ENCODE measurements at places on chromosomes 5 and 9.

GRCh38 chr5:98301547-98301946, 471.9 kb upstream of the RGMB start:
- no peak for DNase-seq

- DNase-seq: no peak
Observed at GRCh38 chr5:134043793-134044792, 39.3 kb upstream of the VDAC1 start.

DNA sequence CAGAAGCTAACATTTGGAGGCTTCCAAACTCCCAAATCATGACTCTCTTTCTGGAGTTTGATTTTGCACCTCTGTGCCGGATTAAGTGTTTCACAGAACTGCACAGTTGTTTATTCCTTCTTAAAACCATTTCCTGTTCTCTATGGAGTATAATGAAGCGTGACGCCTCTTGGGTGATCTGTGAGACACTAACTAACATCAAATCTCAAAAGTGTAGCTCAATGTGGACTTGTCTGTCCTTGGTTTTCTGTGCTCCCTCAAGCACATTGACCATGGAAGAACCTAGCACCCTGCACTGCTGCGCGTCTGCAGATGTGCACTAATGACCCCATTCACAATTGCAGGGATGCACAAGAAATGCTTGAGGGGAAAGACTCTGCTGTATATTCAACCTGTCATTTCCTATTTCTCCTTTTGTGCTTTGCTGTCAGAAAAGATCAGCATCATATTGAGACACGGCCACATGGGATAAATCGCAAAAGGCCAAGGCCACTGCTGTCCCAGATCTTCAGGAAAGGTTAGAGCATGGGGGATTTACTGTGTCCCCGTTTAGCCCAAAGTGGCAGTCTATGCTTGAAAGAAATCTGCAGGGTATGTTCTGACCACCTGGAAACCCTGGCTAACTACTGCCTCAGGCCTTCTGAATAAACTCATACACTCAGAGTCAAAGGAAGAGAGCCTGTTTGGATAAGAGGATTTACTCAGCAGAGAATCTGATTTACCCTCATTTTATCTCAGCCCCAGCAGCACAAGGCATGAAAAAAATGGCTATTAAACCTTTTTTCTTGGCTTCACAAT, 109.6 kb downstream of the BAAT start:
- DNase-seq: no peak

DNA sequence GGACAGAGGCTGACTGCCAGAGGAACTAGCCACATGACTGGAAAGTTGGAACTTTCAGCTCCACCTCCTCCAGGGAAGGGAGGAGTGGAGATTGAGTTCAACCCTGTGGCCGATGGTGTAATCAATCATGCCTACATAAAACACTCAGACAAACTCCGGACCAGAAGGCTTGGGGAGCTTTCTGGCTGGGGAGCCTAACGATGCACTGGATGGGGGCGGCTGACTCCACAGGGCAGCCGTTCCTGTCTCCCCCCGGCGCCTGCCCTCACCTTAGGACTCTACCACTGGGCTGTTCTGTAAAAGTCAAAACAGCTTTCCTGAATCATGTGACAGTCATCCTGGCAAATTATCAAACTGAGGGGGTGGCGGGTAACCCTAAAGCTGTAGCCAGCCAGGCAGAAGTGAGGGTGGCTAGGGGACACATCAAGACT, 58.0 kb downstream of the GOLM1 start:
- no peak for DNase-seq

DNA sequence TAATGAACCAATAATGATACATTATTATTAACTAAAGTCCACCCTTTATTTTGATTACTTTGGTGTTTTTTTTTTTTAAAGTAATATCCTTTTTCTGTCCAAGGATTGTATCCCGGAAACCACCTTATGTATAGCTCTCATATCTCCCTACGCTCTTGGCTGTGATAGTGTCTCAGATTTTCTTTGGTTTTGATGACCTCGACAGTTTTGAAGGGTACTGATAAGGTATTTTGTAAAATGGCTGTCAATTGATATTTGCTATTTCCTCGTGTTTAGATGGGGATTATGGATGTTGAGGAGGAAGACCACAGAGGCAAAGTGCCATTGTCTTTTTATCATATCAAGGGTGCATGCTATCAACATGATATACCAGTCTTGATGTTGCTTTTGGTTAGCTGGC, 259.0 kb downstream of the SGCD start:
- DNase-seq: no peak

GRCh38 chr5:396531-396961, 46.4 kb upstream of the EXOC3 start:
- DNase-seq: no peak

DNA sequence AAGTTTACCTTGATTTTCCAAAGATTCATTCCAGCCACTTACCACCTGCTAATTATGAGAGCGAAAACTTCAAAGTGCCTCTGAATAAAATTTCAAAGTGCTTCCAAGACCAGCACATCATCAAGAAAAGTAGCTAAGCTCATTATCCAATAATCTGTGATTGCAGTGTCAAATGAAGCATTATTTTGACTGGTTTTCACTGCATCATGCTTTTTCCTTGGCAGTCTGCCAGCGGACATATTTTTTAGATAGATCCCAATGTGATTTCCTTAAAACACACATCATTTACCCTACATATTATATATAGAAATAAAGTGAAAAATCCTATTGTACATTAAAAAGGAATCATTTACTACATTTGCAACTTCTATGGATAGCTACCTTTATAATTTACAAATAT, 508.6 kb upstream of the FAM174A start:
- DNase-seq: no peak

DNA sequence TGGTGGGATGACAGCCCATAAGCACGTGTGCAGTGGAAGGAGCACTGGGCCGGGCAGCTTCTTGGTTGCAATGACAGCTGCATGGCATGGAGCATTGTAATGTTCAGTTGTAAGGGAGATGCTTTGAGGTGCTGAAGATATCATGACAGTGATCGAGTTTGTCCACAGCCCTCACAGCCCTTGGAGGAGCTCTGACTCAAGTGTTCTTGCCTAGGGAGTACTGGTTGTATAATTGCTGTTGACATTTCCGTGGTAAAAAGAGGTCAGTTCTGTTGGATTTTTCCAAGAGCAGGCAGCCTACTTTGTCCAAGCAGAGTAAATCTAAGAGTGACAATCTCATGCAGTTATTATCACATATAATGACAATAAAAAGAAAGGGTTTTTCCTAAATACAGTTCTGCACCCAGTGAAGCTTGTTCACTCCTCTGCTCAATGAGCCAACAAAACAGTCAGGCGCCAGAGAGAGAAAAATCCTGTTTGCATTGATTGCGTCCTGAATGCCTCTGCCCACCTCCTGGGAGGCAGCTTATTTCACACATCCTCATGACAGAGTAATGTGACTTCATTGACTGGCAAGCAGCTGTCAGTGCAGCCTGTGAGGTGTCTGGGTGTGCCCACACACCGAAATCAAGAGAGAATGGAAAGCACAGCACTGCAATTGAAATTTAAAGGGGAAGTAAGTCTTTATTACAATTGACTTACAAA, 248.0 kb downstream of the NTRK2 start:
- DNase-seq: no peak

DNA sequence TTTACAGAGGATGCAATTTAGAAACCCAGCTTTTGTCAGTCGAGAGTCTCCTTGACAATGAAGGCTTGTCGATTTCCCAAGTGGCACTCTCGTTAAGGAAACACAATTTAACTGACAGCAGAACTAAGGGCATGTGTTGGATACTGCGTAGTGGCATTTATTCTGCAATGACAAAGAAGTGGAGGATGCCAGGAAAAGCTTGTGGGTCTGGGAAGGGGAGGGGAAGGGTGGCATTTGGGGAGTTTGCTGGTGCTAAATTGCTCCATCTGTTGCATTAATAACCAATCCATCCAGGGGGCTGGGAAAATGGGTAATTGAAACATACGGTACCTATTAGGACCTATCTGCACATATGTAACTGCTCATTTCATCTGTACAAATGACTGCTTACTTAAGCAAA, 190.6 kb downstream of the NSG2 start:
- DNase-seq: no peak

DNA sequence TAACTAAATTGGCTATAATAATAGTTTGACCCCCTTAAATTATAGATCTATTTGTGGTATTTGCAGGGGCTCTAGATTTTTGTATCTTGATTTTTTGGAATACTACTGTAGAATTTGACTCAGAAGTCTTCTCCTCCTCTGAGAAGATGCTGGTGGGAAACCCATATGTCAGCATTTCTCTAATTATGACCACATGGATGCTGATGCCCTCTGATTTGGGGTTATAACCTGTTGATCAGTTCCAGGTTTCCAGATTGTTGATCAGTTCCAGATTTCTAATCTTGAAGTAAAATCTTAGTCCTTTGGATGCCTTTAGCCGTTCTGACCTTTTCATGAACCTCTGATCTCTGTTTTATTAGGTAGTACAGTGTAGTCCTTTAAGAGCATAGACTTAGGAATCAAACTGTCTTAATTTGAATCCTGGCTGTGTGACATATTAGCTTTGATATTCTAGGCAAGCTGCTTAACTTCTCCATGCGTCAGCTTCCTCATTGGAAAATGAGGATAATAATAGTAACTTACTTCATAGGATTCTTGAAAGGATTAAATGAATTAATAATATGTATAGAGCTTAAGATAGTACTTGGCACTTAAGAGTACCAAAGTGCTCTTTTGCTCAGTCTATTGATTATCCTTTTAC, 8.1 kb downstream of the FSD1L start:
- no peak for DNase-seq

DNA sequence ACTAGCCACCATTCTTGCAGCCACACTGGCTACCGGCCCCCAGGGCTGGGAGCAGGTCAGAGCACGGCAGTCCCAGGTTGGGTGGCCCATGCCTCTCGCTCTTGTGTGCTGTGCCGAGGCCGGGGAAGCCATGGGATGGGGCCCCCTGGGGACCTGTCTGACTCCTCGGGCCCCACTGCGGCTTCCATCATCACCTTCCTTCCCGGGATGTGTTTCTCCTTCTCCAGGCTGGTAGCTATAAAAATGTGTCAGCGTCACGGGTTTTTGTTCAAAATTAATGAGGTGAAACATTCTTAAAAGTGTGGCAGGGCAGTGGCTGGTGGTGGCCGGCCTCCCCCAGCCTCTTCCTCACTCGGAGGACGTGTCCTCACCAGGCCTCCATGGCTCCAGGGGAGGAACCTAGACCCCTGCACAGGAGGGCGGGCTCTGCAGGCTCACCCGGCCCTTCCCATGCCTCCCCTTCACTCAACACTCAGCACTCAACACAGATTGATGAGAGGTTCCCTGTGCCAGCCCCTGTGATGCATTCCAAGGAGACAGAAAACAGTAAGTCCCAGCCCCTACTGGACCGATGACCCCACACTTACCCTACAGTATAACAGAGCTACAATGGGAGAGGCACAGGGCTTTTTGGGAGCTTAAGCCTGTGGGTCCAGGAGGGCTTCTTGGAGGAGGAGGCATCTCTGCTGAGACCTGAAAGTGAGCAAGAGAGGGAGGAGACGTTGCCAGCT, 43.2 kb downstream of the PTGES start:
- no peak for DNase-seq

DNA sequence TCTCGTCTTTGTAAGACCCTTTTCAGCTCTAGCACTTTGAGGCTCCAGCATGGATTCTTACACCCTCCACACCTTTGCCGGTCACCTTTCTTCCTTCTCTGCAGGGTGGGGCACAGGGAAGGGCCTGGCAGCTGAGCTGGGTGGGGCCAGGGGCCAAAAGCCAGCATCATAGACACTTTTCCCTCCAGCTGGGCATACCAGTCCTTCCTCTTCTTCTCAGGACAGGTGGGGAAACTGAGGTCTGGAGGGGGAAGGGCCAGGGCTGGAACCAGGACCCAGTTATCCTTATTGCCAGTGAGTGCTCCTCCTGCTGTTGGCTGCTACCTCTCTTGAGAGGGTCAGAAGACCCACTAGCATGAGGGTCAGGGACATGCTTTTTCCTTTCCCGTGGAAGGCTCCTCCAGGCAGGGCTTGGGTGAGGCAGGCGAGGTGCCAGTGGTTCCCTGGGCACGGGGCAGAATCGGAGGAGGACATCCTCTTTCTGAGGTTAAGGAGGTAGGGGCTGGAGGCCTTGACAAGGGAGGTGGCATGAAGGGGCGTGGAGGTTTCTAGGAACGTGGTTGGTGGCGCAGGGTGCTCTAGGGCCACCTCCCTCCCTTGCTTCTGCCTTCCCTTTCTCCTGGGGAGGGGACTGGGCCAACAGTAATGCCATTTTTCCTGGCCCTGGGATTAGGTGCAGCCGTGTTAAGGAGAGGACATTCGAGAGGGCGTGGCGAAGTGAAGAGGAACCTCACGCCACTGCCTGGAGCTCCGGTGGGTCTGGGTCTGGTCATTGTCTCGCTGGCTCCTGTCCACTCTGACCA, at the start of gene NDST1:
TSS of gene NDST1 (plus strand) at position 658 of the 803 bp plus-strand sequence. CDS start 13,124 bp downstream, outside the sequence.
- DNase-seq: peak; percentile 27

DNA sequence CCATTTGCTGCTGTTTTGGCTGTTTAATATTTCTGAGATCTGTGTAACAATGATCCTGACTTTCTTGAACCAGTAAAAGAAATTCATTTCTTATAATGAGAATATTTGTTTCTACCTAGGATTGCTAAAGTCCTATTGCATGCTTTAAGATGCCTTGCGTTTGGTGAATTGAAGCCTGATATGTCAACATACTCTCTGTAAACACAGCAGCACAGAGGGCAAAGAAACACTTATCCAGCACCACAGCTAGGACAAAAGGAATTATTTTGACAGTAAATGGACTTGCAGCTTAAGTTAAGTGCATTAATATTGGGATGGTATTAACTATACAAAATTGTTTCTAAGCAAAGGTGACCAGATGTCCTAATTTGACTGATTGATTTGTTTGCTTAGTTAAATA, 2031.2 kb upstream of the CDH6 start:
- no peak for DNase-seq

DNA sequence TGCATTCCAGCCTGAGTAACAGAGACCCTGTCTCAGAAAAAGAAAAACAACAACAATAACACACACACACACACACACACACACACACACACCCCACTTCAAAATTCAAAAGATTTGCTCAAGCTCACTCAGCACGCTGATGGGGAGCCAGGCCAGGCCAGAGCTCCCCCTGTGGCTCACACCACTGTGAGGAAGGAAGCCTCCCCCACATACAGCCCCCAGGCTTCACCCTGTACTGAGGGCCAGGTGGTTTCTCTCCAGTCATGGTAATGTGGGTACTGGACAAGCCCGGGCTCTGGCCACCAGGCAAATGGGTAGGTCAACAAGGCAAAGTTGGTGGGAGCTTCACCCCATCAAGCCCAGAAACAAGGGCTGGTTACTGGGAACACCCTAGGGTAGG, 19.0 kb downstream of the ATOX1 start:
- DNase-seq: no peak

GRCh38 chr5:53068291-53068836, 41.2 kb downstream of the MOCS2 start:
- DNase-seq: no peak

GRCh38 chr5:168422431-168422830, 63.8 kb upstream of the RARS1 start:
- no peak for DNase-seq

All from LoVo (cell line).